ENCODE measurements at places on chromosomes 2 and 18.
A peak's percentile ranks its signal among the peaks of the same experiment; 100 is the strongest.

GRCh38 chr2:223585666-223586065, 16.5 kb downstream of the SCG2 start:
- DNase-seq: no peak

DNA sequence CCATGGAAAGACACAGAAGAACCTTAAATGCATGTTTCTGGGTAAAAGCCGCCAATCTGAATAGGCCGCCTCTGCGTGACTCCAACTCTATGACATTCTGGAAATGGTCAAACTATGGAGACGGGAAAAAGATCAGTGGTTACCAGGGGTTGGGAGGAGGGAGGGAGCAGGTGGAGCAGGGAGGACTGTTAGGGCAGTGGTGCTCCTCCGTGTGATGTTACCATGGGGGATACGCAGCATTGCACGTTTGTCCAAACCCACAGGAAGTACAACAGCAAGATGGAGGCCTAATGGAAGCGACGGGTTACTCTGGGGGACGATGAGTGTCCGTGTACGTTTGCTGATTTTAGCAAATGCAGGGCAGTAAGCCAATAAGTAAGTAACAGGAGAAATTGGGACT, 17.2 kb downstream of the TMEM18 start:
- DNase-seq: no peak

- DNase-seq: peak; percentile 84
Observed at GRCh38 chr2:144513388-144514101, 6.4 kb downstream of the ZEB2 start.

GRCh38 chr2:224038830-224039079, 331 bp downstream of the SERPINE2 start:
- no peak for DNase-seq

All from CD8-positive, alpha-beta T cell (primary cell).